ENCODE measurements at places on chromosomes 2 and 18. TPM values are rescaled to one million over a fixed set of nuclear protein-coding genes. Genes with fewer than 3 reads are reported as not detected.

Gene HAAO
- total RNA-seq: 6.4 TPM

Gene UGT1A5
- not detected for total RNA-seq

Gene ANKRD53
- 0.38 TPM for total RNA-seq

Gene TSPYL6
- total RNA-seq: not detected

GRCh38 chr2:126177479-126177878, 478.5 kb upstream of the GYPC start:
- no peak for DNase-seq
- no peaks in the 10 kb centered on the region for H3K4me1 ChIP-seq
- no peak overlapping the region for H3K27ac ChIP-seq
- no peaks in the 10 kb centered on the region for H3K27me3 ChIP-seq
- H3K4me3 ChIP-seq: no peak overlapping the region

DNA sequence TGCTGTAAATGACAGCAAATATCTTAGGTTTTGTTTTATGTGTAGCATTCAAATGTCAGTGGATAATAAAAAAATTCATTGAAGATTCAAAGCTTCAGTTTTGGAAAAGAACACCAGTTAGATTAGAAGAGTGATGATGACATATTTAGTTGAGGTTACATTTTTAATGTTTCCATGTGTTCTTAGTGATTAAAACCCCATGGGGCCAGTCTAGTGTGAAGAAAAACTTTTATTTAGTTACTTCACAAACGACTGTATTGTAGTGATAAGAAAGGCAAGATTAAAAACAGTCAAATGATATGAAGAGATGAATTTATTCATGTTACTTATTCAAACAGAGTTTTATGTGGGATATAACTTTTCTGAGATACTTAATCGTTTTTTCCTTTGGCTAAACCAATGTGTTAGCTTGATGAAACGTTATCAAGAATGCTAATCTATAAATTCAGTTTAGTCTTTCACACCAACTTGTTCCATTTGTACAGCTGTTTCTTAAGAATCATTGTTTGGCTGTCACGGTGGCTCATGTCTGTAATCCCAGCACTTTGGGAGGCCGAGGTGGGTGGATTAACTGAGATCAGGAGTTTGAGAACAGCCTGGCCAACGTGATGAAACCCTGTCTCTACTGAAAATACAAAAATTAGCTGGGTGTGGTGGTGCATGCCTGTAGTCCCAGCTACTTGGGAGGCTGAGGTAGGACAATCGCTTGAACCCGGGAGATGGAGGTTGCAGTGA, 11.6 kb downstream of the BMPR2 start:
- peaks cover 30% of the 10 kb centered on the region for H3K4me1 ChIP-seq
- H3K36me3 ChIP-seq: peaks cover 5% of the 10 kb centered on the region
- no peak overlapping the region for H3K27ac ChIP-seq
- no peaks in the 10 kb centered on the region for H3K27me3 ChIP-seq

- H3K4me3 ChIP-seq: no peak overlapping the region
- H3K4me1 ChIP-seq: no peaks in the 10 kb centered on the region
- H3K27ac ChIP-seq: no peak overlapping the region
- DNase-seq: no peak
- H3K36me3 ChIP-seq: no peaks in the 10 kb centered on the region
- H3K27me3 ChIP-seq: no peaks in the 10 kb centered on the region
Observed at GRCh38 chr18:3901811-3902210, 451.8 kb downstream of the TGIF1 start.

GRCh38 chr2:130181325-130181879, at the start of gene SMPD4:
Gene SMPD4, minus strand, starts transcription at chr2:130181602. Its CDS starts 5,010 bp downstream, at chr2:130176592.
- H3K27me3 ChIP-seq: no peaks in the 10 kb centered on the region
- peaks cover 3% of the 10 kb centered on the region for H3K36me3 ChIP-seq
- H3K4me1 ChIP-seq: peaks cover 13% of the 10 kb centered on the region
- H3K4me3 ChIP-seq: peak within 1 kb of the TSS; percentile 99
- H3K27ac ChIP-seq: peak within 1 kb of the TSS; percentile 92
- DNase-seq: peak; percentile 99

DNA sequence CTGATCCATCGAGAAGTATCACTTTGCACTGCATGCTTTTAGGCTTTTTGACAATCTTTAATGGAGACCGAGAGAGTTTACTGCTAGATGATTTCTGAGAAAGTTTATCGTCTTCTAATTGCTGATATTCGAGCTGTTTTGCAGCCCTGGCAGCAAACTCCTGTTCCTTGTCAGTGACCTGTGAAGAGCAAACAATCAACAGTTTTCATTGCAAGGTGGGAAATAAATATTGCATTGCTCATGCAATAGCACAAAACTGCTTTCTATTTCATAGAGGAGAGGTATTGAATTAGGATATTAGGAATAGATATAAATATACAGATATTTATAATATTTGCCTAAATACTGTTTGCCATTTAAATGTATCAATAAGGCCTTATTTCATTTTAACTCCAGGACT, 65.5 kb downstream of the EPB41L3 start:
- H3K4me3 ChIP-seq: no peak overlapping the region
- DNase-seq: no peak
- no peaks in the 10 kb centered on the region for H3K36me3 ChIP-seq
- H3K27ac ChIP-seq: no peak overlapping the region
- no peaks in the 10 kb centered on the region for H3K27me3 ChIP-seq
- H3K4me1 ChIP-seq: no peaks in the 10 kb centered on the region

GRCh38 chr18:36153203-36153602, 23.5 kb downstream of the ELP2 start:
- no peak for DNase-seq
- H3K4me1 ChIP-seq: no peaks in the 10 kb centered on the region
- H3K4me3 ChIP-seq: no peak overlapping the region
- H3K27ac ChIP-seq: peak overlapping the region; percentile 45
- no peaks in the 10 kb centered on the region for H3K27me3 ChIP-seq

DNA sequence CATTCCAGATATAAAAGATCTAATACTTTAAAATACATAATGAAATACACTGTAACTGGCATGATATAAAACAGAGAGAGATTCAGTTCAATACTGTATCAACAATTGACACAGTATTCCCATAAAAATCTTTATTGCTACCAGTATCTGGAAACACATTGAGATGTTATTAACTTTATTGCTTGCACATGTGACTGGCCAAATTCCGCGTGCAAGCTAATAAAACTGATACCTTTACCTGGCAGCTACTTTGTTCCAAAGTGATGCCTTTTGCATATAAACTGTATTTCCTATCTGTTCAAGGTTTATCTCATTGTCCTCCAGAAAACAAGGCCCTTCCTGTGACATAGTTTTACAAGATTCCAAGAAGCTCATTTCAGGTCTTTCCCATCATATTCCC, 15.4 kb upstream of the REG1B start:
- no peaks in the 10 kb centered on the region for H3K36me3 ChIP-seq
- no peak overlapping the region for H3K27ac ChIP-seq
- no peak for DNase-seq
- no peaks in the 10 kb centered on the region for H3K27me3 ChIP-seq

All from upper lobe of right lung (tissue), 1 donor.